ENCODE measurements at places on chromosomes 5 and 9.

DNA sequence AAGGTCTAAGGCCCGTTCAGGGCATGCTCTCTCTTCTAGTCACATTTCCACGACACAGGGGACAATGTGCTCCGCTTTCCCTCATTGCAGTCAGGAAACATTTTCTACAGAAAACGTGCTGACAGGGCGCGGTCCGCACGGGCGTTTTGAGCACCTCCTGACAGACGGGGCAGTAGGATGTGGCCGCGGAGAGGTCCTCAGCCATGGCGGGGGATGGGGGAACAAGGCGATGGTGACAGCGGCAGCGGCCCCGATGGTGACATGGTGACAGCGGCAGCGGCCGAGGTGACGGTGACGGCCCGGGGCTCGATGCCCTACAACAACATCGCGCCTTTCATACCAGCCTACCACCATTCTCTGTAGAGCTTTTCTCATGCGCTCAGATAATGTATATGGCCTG lies 4.1 kb downstream of the PLPP1 start:
- DNase-seq, result no peak

DNA sequence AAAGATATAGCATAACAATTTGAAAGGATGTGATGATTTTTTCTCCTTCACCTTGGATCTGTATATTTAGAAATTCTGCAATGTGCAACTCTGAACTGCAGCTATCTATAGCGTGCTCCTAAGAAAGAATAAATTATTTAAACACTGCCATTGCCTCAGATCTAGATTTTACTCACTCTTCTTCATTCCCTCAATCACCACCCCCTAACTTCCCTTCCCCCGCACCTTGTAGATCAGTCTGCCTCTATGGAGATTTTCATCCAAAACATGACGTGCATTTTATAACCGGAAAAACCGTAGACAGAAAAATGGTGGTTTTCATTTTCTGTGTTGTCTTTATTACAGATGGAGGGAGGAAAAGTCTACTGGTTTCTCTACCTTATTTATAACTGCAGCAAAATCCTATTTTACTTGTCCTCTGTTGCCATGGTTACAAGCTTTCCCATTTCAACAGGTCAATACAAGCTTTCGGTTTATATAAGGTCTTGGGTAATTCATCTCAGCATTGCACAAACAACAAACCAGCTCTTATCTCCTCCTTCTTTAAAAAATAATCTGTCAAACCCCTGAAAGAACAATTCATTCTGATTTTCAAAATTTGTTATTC lies 480.0 kb downstream of the TAF11L14 start:
- no peak for DNase-seq

DNA sequence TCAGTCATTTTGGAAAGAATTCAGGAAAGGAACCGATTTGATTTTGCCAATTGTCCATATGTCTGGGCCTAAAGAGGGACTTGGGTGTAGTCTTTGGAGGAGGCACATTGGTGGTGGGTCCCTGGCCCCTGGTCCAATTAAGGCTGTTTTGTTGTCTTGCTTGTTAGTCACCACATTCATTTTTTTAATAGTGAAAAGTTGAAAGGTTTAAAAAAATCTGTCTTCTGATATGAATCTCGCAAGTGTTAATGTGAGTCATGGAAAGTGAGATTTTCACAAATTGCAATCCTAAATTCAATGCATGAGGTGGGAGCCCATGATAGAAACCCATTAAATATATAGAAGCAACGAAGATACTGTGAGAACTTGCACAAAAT lies 165.9 kb upstream of the OTULINL start:
- DNase-seq, result peak; percentile 17

DNA sequence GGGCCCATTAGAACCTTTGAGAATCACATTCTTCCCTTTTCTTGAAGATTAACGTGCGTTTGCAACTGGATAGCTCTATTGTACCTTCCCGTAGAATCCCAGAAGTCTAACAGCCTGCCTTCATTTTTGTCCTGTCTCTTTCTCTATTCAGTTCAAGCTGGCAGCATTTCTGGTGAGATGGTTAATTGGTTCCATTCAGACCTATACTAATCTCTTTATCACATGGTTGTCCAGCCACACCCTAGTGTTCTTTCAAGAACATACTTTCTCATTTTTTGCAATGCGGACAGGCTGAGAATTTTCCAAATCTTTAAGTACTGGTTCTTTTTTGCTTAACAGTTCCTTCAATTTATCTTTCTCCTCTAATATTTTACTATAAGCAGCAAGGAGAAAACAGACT lies 26.0 kb downstream of the NUTM2F start:
- DNase-seq, result no peak

DNA sequence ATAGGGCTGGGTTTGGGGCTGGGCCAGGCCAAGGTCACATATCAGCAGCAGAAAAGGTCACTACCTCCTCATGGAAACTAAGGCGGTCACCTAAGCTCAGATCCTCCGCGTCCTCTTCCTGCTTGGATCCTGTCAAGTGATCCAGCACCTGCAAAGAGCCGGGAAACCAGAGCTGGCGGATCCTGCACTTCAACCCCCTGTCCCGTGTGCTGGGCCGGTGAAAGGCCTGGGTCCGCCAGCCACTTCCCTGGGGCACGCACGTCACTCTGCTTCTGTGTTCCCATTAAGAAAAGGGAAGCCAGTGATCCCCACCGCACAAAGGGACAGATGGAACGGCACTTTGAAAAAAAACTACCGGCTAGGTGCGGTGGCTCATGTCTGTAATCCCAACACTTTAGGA lies 61.3 kb upstream of the STXBP1 start:
- no peak for DNase-seq

GRCh38 chr9:126156898-126157297 lies 169.7 kb upstream of the MVB12B start:
- no peak for DNase-seq

DNA sequence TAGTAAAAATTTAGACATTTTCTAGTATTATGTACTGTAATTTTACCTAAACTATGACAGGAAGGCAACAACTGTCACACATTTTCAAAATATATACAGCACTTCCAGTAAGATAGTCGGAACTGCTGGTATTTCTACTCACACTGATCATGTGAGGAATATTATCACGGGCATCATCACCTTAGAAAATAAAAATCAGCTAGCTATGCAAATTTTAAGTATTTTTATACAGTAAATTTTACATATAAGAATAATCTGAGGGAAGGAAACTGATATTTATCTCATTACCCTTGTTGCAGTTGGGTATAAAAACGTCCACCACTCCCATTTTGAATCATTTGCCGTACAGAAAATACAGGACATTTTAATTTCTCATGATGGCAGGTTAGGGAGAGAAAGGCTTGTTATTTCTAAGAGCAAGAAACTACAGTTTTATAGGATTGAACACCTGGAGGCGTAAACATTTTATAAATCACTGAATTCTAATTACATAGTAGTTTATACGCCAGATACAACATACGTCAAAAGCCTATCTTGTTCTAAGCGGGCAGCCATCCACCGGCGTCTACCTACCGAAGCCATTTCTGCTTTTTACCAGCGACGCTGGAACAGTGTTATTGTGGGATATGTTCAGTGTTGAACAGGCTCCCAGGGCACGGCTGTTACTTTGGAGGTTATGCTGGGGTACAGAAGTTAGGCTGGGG lies 729 bp upstream of the TNPO1 start:
- DNase-seq, result peak; percentile 48

DNA sequence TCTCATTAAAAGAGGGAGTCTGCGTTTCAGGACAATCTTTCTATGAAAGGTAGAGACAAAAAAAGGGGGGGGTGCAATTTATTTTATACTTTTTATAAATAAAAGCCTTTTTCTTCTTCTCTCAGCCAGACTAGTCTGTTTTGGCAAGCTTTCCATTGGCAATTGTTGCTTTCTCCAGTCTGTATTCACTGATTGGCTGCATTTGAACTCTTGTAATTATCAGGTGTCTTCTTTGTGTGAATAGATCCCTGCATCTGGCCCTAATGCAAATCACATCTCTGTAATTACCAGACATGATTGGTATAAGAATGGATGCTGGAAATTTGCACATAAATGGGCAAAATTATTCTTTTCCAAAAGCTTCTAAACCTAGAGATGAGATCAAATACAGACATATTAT lies 7.6 kb upstream of the EQTN start:
- no peak for DNase-seq

DNA sequence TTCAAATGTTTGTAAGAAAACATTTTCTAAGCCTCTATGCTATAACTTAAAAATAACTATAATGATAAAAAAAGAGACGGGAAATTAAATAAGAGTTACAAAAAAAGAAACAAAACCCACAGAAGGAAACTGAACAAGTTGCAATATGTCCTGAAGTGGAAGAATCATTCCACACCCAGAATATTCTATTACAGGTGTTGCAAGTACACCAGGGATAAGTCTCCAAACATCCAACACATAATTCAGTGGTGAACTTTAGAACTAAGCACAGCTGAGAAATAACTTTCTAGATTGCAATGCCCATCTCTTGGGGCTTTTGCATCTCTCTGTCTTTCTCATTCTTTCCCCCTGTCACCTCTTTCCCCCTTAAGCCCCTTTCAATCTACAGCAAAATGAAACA lies 325.2 kb downstream of the BRINP1 start:
- DNase-seq, result no peak

DNA sequence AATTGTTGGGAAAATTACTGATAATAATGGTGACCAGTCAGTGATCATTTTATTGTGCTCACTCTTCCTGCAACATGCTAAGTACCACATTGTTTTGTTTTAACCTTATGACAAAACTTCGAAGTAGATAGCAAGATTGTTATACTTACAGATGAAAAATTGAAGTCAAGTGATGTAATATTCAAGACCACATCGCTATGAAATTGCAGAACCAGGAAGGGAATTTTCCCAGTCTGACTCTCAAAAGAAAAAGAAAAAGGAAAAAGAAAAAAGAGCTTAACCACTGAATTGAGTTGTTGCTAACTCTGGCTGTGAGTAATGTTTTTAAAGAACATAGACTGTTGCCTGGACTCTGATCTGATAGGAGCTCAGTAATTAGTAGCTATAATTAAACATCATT lies 170.6 kb upstream of the HAPLN1 start:
- DNase-seq, result no peak

DNA sequence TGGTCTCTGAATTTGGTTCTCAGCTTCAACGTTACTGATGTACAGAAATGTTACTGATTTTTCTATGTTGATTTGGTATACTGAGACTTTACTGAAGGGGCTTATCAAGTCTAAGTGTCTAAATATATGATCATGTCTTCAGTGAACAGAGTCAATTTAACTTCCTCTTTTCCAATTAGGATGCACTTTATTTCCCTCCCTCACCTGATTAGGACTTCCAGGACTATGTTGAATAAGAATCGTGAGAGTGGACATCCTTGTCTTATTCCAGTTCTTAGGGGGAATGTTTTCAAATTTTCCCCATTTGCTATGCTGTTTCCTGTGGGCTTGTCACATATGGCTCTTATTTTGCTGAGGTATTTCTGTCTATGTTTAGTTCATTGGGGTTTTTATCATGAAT lies 349.5 kb downstream of the PRR16 start:
- no peak for DNase-seq

GRCh38 chr5:143418140-143418866 lies 14.8 kb upstream of the NR3C1 start:
- DNase-seq, result no peak

- no peak for DNase-seq
Measured at GRCh38 chr5:171366645-171367044, 21.0 kb upstream of the NPM1 start.

DNA sequence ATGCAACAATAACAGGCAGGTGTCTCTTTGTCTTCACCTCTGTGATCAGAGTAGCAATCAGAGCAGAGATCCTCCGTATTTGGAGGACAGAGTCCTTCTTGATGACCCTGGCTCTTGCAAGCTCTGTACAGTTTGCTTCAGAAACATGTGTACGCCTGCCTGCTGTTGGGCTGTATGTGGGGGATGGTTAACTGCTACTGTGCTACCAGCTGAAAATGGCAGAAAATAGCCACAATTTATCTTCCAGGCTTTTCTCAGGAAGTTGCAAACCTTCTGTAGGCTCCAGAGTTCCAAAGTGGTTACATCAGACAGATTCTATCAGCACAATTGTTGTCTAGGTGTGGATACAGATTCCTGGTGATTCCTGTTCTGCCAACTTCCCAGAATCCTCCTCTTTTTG lies 35.5 kb downstream of the DDX46 start:
- no peak for DNase-seq

DNA sequence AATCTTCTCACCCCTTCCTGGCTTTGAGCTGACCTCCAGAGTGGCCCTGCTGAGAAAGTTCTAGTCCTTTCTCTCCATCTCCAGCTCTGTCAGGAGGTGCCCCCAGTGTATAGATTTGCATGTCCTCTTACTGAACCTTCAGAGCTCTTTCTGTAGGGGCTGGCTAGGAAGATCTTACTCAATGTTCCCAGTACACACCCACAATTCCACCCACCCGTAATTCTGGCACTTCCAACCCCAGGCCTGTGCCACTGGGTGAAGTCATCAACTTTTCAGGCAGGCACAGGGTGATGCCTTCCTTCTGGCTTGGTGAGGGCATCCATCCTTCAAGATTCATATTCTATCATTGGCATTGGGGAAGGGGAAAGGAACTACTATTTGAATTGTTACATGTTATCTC lies 75.9 kb downstream of the ACER2 start:
- no peak for DNase-seq

DNA sequence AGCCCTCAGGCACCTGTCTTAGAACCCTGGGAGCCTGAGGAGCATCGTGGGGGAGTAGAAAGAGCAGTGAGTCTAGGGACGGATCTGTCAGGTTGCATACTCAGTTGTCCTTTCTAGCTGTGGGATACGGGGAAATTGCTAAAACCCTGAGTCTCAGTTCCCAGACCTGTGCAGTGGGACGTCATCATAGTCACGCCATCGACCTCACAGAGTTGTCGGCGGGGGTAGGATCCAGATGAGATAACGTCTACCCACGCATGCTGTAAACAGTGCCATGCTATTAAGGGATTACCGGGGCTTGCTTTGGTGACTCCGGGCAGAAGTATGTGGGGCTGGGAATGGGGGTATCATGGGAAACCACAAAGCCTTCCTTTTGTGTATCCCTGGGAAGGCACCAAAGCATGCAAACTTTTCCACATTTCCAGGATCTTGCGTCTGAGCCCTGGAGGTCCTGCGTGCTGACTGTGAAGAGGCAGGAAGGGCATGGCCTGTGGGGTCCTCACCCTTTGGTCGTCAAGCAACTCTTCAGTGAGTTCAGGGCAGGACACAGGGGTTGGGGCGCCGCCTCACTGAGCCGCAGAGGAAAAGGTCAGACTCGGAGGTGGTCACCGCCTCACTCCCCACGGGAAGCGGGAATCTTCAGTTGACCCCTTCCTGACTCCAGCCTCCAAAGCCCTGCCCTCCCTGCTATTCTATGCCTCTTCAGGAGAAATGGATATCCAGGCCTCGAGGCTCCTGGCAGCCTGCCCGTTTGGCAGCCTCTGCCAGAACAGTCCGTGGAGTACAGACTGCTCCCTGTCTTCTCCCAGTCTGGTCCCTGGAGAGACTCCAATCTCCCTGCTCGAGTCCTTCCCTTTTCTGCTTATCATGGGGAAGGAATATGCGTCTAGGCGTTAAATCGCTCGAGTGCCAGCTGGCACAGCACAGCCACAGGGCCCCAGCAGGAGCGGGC lies 186.8 kb upstream of the KLF9 start:
- DNase-seq, result no peak

All from stimulated activated naive CD4-positive, alpha-beta T cell treated with Interleukin-2 at 50 U/mL for 16 hours (primary cell).